ENCODE measurements at places on chromosomes 3 and 15.
A peak's percentile ranks its signal among the peaks of the same experiment; 100 is the strongest.

GRCh38 chr3:160480931-160481330, 31.3 kb upstream of the TRIM59 start:
- no peak for DNase-seq

DNA sequence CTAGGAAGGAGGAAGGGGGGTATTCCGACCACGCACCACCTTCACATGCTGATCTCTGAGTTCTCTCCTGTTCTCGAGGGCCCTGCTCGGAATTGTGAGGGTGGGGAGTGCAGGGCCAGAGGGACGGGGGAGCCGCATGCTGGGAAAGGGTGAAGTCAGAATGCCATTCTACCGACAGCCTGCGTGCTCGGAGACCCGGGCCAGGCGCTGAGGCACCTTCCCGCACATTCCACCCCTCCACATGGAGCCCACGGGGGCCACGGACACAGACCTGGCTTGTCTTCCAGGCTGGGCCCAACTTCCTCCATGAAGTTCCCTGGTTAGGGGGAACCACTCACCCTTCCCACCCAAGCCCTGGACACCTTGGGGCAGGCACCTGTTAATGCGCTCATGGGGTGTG, 28.7 kb upstream of the PIGZ start:
- no peak for DNase-seq

DNA sequence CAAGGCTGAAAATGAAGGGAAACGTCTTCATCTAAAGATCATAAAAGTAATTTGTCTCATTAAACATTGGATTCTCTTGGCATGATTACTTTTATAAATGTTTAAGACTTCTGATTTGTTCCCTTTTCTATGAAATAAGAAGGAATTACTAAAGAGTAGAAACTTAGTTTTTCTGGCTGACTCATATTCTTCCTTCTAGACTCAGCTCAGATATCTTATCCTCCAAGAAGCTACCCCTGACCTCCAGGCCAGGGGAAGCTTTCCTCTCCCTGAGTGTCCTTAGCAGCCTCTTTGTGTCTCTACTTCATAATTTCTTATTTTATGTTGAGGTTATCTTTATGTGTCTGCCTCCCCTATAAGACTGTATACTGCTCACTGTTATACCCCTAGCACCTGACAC, 291.9 kb upstream of the STT3B start:
- no peak for DNase-seq

GRCh38 chr3:13347390-13347950, 72.7 kb downstream of the NUP210 start:
- DNase-seq, result peak; percentile 51

DNA sequence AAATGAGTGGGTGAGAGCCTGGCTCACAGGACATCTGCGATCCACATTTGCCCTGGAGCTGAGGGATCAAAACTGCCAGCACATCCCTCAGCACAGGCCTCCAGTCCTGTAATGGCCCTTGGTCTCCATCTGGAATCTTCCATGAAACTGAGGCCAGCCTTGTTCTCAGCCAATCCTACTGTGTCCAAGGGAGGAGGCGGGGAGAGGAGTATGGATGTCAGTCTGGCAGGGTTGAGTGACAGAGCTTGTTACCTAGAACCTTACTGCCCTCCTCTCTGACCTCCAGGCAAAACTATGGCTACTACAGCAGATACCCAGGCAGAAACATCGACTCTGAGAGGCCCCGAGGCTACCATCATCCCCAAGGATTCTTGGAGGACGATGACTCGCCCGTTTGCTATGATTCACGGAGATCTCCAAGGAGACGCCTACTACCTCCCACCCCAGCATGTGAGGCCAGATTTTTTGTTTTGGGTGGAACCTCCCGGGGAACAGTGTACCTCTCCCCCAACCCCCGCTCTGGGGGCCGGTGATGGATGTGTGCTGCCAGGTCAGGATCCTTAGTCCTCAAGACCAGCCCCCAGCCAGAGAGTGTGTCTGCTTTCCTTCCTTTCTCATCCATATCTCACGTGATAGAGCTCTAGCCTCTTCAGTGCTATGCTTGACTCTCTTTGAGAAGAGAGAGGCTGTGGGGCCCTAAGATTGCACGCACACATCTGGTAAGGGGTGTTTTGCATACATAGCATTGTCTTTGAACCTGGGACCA, 41.3 kb downstream of the CHDH start:
- DNase-seq, result no peak

GRCh38 chr3:184500344-184500923, 61.2 kb upstream of the EPHB3 start:
- DNase-seq, result peak; percentile 54

Data from retina (tissue), 1 donor.